Activated CD4-positive, alpha-beta T cell treated with anti-CD3 and anti-CD28 coated beads, Interleukin-2, Interleukin-4, amounts not matched to agents 100 ng/mL and 50 ng/mL, durations not matched to agents 16 hours and 8 hours (primary cell): ENCODE measurements at places on chromosomes 6 and 20.

- DNase-seq: no peak
Observed at GRCh38 chr6:132101535-132101934, 150.4 kb upstream of the CCN2 start.

DNA sequence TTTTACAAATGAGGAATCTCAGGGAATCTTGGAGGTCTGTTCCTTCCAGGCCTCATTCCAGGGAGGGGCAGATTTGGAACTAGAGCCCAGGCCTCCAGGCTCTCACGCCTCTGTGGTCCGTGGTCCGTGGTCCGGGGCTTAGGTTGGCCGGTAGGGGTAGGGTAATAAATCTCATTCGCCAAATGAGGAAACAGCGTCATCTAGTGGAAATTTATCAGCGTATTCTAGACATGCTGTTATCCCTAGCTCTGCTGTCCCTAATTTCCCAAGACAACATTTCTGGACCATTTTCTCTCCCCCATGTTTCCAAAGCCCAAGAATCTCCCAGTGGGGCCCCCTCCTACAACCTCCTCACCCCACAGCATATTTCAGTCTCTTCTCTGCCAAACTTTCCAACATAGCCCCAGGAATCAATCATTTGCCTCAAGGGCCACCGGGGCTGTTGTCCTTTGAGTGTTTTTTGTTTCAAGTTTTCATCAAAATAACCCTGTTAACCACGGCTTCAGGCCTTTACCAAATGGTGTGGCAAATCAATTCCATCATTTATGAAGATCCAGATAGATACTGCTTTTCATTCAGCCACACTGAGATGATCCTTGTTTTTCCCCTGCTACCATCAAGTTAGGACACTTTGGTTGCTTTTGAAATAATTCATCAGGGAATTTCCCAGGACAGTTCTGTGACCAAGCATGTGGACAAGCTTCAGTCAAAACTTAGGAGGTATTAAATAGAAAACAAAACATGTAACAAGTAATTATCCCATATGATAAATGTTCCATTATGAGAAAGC is 126.8 kb downstream of the ALDH8A1 start:
- DNase-seq: peak; percentile 65

DNA sequence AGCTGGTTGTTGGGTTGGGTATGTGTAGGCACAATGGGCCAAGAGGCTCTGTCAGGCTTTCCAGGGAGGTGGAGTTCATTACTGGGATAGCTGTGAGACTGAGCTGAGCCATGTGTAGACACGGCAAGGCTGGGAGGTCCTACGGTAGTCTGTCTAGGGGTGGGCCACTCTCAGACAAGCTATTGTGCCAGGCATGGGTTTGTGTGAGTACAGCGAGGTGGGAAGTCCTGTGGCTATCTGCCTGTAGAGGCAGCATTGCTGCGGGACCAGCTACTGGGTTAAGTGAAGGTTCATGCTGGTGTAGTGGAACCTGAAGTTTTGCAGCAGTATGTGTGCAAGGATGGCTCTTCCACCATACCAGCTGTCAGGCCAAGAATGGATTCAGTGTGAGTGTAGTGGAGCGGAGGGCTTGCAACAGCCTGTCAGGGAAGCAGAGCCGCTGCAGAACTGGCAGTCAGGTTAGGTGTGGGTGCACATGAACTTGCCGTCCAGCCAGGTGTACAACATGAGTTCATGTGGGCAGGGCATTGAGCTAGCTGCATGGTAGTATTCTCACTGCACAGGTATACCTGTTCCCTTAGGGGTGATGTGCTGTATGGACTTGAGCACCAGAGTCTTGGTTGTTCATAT is 78.0 kb upstream of the CENPW start:
- no peak for DNase-seq

DNA sequence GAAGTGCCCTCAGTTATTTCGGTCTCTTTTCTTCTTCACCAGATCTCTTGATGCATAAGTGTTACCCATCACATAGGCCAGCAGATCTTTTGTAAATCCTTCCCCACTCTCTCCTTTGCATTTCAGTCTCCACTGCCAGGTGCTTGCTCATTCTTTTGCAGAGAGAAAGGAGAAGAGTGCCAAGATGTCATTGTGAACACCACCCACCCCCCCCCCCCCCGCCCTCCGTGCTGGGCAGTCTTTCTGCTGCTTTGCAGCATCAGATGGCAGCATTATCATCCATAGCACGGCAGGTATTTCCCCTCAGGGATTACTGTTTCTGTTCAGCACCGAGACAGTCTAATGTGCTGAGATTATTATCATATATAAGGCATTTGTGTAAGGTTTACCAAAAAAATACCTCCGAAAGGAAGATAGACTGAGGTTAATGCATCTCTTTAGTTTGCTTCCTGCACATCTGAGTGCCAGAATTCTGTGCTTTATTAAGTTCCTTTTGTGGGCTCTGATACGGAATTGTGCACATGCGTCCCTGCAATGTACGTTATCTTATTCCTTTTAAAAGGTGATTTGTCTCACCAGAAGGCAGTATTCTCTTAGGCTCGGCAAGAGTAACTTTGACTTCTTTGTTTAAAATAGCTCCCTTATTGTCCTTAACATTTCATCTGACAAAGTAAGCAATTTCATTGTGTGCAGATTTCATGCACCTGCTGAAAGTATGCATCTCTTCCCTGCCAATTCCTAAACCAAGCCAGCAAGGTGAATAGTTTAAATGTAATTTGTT is 128.8 kb downstream of the PHACTR1 start:
- DNase-seq: no peak

DNA sequence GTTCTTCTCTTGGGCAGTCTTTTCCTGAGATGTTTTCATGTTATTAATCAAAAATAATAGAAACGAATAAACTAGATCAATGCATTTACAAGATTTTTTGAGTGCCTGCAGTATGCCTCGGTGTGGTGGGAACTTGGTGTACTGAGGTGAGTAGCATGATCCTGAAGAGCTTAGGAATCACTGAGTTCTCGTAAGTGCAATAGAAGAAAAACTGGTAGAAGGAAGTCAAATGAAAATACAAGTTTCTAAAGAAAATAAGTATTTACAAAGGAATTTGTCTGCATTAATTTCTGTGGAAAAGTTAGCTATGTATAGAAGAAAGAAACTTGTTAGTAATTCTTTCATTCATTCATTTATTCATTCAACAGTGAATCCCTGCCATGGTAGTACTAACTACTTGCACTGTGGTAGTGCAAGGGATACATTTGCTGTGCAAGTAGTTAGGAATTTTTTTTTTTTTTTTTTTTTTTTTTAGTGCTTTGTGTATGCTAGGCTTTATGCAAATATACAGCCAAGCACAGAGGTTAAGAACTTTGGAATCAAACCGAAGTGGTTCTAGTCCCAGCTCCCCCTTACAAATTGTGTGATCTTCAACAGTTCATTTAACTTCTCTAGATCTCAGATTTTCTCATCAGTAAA is 13.9 kb downstream of the NT5E start:
- no peak for DNase-seq

GRCh38 chr6:150079604-150080003 is 10.7 kb upstream of the ULBP3 start:
- DNase-seq: no peak

- DNase-seq: no peak
Observed at GRCh38 chr20:8368670-8369069, 236.6 kb downstream of the PLCB1 start.

DNA sequence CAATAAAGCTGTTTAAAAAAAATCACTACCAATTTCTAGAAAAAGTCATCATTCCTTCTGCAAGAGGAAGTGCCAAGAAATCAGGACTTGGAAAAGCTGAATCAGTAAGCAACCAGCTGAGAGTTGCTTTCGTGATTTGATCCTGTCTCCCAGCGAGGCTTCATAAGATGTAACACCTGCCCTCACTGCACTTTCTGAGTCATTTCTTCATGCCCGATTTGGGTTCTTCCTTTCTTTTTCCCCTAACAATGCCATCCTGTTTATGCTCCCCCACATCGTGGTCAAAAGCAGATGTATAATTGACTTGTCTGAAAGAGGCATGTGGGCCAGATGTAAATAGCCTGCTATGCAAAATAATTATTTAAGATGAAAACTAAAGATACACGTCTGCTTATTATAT is 52.1 kb downstream of the RIPOR2 start:
- peak; percentile 83 for DNase-seq
